Activated CD4-positive, alpha-beta T cell treated with anti-CD3 and anti-CD28 coated beads, Interleukin-2, amount 10 ng/mL, durations not matched to agents 24 days and 14 days (primary cell): ENCODE measurements at places on chromosomes 7 and 10.

- H3K36me3 ChIP-seq: no peaks in the 10 kb centered on the region
- H3K4me1 ChIP-seq: no peaks in the 10 kb centered on the region
Measured at GRCh38 chr10:47406548-47406869, 22.4 kb upstream of the ZNF488 start.

DNA sequence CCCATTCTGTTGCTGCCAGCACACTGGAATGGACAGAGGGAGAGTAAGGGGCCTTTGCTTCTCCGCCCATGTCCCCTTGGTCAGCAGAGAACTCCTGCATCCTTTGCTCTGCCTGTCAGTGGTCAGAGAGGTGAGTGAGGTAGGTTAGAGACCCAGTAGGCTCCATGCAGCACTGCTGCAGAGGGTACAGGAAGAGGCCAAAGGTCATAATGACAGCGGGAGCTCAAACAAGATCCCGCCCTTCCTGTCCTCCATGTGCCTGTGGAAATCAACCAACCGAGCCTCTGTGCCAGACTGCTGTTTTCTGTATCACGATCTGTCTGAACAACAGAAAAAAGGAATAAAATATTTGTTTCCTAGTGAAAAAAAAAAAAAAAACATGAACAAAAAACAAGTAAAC is 81.4 kb downstream of the ZNF33B start:
- peaks cover 5% of the 10 kb centered on the region for H3K36me3 ChIP-seq
- DNase-seq: no peak
- no peak overlapping the region for H3K4me3 ChIP-seq
- no peak overlapping the region for H3K27ac ChIP-seq
- peaks cover 12% of the 10 kb centered on the region for H3K4me1 ChIP-seq
- H3K27me3 ChIP-seq: no peaks in the 10 kb centered on the region

DNA sequence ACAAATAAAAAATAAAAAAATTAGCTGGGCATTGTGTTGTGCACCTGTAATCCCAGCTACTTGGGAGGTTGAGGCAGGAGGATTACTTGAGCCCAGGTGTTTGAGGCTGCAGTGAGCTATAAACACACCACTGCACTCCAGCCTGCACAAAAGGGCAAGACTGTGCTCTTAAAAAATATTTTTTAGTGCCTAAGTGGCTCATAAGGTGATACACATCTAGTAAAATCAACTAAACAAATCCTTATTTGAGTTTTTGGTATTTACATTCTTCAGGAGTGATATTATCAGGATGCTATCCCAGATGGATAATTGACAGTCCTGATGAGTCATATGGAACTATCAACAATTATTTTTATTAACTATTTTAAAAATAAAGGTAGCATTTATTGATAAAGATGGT is 93.9 kb downstream of the EXOC6 start:
- no peaks in the 10 kb centered on the region for H3K27me3 ChIP-seq
- H3K4me1 ChIP-seq: no peaks in the 10 kb centered on the region
- H3K4me3 ChIP-seq: no peak overlapping the region
- peaks cover under 1% of the 10 kb centered on the region for H3K36me3 ChIP-seq
- no peak for DNase-seq

DNA sequence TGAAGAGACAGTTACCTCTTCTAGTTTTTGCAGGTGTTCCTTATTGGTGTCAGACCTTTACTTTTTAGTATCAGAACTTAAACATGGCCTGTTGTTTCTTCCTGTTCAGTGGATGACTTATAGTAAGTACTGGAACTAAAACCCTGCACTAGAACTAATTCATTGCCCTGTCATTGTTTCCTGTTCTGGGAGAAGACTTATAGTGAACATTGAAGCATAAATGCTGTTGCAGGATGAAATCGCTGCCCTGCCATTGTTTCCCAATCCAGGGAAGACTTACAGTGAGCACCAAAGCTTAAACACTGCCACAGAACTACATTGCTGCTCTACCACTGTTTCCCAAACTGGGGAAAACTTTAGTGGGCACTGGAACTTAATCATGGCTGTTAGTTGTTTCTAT is 13.1 kb downstream of the IPMK start:
- no peak overlapping the region for H3K27ac ChIP-seq
- no peak for DNase-seq
- H3K4me1 ChIP-seq: peaks cover 21% of the 10 kb centered on the region
- peaks cover 34% of the 10 kb centered on the region for H3K36me3 ChIP-seq
- H3K4me3 ChIP-seq: no peak overlapping the region

- H3K4me1 ChIP-seq: no peaks in the 10 kb centered on the region
- no peaks in the 10 kb centered on the region for H3K36me3 ChIP-seq
- H3K27ac ChIP-seq: no peak overlapping the region
- H3K27me3 ChIP-seq: no peaks in the 10 kb centered on the region
- no peak for DNase-seq
Measured at GRCh38 chr7:32026083-32026425, 44.2 kb downstream of the PDE1C start.
